ENCODE measurements at places on chromosomes 2 and 18. TPM values are rescaled to one million over a fixed set of nuclear protein-coding genes. Genes with fewer than 3 reads are reported as not detected.

Gene GRB14
- total RNA-seq, result 0.65 TPM

Gene CFAP210
- not detected for total RNA-seq

Gene ALMS1
- 21.3 TPM for total RNA-seq

Gene CMPK2
- 6.0 TPM for total RNA-seq

Gene WDR33
- 38.5 TPM for total RNA-seq

Gene PASK
- 91.1 TPM for total RNA-seq

Gene POTEI
- not detected for total RNA-seq

Gene MROH2A
- not detected for total RNA-seq

Gene CPO
- total RNA-seq, result not detected

Gene CCBE1
- 302 TPM for total RNA-seq

Gene SLC4A3
- total RNA-seq, result 6.0 TPM

Gene LRP1B
- 0.32 TPM for total RNA-seq

Gene ABHD1
- total RNA-seq, result 0.24 TPM

Gene TWIST2
- total RNA-seq, result 46.2 TPM

Gene CNTNAP5
- 0.12 TPM for total RNA-seq

Gene GCFC2
- total RNA-seq, result 17.2 TPM

Gene SERPINB5
- 0.65 TPM for total RNA-seq

Gene AQP12A
- total RNA-seq, result not detected
